NCI-H1417 (cell line): ENCODE measurements at places on chromosomes 7 and 10.

GRCh38 chr10:4918236-4918635 is 45.0 kb upstream of the AKR1C1 start:
- DNase-seq = no peak

DNA sequence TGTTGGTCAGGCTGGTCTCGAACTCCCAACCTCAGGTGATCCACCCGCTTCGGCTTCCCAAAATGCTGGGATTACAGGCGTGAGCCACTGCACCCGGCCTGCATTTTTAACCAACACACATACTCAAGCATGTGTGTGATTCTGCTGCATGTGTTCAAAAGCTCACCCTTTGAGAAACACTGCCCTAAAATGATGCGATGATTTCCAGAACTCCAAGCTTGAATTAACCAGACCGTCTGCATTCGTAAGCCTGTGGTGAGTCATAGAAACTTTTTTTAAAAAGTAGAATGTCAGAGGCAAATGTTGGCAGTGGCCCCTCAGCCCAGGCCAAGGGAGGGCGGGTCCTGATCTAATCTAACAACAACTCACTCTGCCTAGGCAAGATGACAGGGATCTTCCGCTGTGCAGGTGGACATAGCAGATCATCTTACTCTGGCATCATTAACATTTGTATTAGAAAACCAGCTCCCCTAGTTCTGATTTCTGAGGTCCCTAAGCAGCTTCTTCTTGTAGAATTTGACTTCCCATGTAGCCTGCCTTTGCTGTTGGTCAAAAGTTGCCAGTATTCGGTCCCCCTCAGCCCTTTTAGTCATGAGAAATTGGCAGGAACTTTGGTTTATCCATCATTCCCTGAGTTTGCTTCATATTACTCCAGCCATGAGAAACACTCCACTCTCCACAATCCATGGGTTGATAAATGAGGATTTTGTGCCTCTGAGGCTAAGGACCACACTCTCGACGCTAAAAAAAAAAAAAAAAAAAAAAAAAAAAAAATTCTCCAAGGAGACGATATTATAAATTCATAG is 190.4 kb downstream of the SKIDA1 start:
- no peak for DNase-seq

- peak; percentile 93 for DNase-seq
These were observed 7.1 kb downstream of the NEBL start for GRCh38 chr10:20890009-20890408.

GRCh38 chr7:48183370-48183743 is 12.1 kb downstream of the ABCA13 start:
- peak; percentile 49 for DNase-seq

DNA sequence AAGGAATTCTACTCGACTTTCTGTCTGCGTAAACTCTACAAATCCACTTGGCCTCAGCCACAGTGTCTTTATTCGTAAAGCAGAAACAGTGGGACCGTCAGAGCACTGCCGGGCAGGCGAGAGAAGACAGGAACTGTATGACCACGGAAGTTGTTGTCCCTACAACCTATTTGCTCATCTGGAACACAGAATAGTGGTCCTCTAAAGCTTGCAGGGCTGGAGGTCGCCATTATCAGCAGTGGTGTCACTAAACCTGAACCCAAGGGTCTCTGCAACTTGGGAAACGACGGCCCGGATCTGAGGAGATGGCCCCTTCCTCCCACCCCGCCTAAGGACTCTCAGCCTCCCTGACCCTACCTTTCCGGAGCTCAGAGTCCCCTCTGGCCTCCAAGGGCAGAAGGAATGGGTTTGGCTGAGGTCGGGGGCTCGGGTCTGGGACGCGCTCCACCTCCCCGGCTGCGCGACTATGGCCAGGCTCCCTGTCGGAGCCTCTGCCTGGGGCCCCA is 442 bp downstream of the STYXL1 start:
- DNase-seq = no peak

DNA sequence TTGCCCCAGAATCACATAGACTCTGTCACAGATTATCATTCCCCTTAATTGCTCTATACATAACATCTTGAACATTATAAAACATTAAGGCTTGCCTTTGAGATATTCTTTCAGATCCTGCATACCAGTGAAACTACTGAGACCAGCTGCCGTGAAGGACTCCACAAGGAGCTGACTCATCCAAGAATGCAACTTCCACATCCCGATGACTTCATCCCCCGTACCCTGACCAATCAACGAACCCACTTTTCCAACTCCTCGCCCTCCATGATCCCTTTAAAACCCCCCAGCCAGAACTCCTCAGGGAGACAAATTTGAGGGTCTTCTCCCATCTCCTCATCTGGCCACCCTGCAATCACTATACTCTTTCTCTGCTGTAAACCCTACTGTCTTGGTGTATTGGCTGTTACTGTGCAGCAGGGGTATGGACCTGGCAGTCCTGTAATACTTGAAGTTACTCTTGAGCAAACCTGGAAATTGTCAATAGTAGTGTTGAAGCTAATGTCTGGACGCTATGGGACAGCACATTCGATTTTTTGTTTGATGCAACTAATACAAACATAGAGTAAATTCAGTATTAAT is 49.8 kb downstream of the HTR5A start:
- no peak for DNase-seq

GRCh38 chr7:128379900-128380479 is 18.5 kb upstream of the PRRT4 start:
- DNase-seq = no peak

DNA sequence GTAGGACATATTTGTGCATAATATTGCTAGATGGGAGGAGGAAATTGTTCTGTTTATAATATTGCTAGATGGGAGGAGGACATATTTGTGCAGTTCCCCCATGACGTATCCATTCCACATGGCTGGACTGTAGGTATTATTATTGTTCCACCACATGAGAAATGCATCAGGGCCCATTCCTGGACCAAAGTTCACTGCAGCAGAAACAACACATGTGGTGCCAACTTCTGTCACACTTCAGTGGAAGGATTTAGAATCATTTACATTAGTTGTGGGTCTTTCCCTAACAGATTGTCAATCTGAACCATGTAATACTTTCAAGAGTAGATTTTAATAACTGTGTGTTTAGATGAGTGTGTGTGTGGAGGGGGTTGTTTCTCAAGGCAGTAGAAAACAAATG is 32.7 kb upstream of the MACC1 start:
- no peak for DNase-seq

DNA sequence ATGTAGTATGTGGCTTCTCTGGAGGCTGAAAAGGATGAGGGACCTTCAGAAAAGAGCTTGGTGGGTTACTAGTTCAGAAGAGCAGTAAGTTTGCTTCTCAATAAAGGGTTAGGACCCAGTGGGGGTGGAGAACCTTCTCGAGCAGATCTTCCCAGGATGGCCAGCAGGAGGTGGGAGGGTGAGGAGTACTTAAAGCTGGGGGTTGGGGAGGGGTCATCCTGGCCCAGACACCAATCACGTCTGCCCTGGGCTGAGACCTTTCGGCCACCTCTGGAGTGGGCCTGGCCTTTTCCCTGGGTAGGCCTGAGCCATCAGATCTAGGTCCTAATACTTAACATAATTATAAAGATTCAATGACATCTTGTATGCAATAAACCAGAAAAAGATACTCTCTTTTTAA is 149.0 kb upstream of the TCF7L2 start:
- DNase-seq = no peak

- peak; percentile 92 for DNase-seq
These were observed at the start of gene MET for GRCh38 chr7:116671681-116672595. Gene MET (plus strand): TSS chr7:116672196. CDS start chr7:116699085, 26,889 bp downstream.

DNA sequence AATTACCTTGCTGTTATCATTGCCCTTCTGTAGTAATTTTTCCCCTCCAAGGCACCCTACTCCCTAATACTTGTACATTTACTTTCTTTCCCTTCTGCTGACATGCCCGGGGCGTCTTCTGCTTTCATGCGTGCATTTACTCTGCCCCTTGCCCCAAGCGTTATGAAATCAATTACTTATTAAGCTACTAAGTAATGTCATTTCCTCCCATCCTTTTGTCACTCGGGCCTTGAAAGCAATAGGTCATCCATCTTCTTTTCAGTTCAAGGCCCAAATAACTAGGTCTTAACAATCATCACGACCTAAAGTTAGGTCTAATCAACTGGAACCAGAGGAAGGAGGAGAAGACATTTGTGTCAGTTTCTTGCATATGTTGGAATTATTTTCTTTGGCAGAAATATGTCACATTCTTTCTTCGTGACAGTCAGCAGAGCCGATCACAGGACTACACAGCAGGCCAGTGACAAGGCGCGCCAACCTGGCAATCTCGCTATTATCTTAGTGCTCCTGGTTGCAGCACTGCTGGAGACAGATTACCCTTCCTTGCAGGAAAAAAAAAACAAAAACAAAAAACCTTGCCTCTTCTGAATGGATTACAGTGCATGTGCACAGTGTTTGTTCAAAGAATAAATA is 179.2 kb downstream of the RELN start:
- peak; percentile 52 for DNase-seq

DNA sequence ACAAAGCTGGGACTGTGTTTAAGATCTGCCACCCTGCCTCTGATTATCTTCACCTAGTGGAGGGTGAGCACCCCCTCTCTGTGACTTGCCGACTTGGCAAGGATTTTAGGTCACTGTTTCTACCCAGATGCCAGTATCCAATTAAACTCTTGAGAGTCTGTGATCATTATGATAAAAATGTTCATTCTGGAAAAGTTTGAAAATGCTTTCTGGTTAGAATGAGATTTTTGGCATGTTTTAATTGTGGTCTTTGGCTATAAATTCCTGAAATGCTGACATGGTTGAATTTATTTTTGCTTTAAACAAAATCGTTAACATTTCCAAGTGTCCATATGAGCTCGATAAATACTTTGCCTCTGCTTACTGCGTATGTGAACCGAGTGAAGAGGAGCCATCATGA is 221.4 kb downstream of the BICC1 start:
- no peak for DNase-seq

DNA sequence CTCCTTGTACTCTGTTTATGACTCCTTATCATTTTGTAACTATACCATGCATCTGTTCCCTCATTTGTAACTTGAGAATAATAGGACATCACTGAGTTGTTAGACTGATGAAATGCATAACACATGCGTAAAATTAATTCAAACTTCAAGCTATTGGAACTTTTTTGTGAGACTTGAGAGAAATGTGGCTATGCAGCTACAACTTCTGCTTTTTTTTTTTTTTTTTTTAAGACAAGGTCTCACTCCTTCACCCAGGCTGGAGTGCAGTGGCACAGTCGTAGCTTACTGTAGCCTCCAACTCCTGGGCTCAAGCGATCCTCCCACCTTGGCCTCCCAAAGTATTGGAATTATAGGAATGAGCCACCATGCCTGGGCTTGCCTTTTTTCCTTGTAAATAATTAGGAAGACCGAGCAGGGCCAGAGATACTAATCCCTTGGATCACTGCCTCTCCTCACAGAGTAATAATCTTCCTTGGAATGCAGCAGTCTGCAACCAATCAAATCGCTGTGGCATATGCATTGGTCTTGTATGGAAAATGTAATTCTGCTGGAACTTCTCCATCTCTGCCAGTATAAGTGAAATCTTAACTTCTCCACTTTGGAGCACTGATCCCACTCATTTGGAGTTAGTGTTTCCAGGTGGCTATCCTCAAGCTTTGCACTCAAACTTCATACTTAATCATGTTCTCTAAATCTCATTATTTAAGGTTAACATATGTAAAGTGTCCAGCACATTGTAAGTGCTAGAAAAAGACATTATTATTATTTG is 2.0 kb upstream of the PANK1 start:
- DNase-seq = no peak

GRCh38 chr10:7544203-7544602 is 122.6 kb downstream of the ITIH5 start:
- DNase-seq = no peak

DNA sequence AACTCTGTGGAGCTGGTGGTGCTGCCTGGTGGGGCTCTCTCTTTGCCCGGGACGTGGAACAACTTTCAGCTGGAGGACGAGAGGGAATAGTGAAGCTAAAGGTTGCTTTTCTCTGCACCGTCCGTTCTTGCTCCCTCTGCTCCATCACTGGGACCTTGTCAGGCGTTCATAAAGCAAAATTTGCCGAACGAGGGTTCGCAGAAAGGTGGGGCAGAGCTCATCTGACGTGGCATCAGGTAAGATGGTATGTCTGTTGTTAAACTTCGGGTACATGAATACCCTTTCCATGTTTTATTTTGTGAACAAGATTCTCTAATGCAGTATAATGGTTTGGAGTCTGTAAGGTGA is 416 bp downstream of the BBS9 start:
- no peak for DNase-seq

- no peak for DNase-seq
These were observed 3.3 kb upstream of the THSD7A start for GRCh38 chr7:11835260-11835659.

GRCh38 chr10:102038410-102038809 is 17.6 kb downstream of the ARMH3 start:
- no peak for DNase-seq

- DNase-seq = no peak
These were observed 66.7 kb downstream of the CREB3L2 start for GRCh38 chr7:137934941-137935883.

DNA sequence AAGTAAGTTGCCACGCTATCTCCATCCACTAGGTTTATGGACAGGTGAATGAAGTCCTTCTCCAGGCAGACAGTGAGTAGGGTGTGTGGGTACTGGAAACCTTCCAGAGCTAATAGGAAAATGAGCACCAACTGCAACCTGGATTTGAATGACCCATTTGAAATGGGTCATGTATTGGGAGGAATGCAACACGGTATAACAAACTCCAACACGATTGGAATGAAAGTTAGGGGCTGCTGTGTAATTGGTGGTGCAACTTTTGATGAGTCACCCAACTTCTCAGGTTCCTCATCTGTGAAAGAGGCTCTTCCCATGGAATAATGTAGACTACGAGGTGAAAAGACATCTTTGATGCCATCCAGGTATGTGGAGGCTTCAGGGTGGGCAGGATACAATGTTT is 241.4 kb upstream of the PODXL start:
- no peak for DNase-seq

- DNase-seq = no peak
These were observed 38.5 kb downstream of the GRID1 start for GRCh38 chr10:86327954-86328725.

DNA sequence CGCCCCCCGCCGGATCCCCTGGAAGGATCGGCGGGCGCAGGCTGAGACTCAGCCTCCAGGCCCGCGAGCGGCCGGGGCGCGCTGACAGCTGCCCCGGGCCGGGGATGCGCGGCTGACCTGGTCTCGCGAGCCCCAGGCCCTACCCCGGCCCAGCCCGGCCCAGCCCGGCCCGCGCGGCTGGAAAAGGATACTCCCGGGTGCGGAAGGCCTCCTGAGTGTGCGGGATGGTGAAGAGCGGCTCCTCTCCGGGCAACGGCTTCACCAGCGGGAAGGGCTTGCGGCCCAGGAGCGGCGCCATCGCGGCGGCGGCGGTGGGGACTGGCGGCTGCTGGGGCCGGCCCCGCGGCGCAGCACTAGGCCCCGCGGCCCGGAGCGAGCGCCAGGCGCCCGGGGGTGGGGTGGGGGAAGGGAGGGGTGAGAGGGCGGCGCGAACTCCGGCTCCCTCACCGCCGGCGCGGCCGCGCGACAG is 423 bp downstream of the BAZ1B start:
- DNase-seq = peak; percentile 98

- peak; percentile 53 for DNase-seq
These were observed 7.5 kb upstream of the RBP3 start for GRCh38 chr10:47340608-47341170.

DNA sequence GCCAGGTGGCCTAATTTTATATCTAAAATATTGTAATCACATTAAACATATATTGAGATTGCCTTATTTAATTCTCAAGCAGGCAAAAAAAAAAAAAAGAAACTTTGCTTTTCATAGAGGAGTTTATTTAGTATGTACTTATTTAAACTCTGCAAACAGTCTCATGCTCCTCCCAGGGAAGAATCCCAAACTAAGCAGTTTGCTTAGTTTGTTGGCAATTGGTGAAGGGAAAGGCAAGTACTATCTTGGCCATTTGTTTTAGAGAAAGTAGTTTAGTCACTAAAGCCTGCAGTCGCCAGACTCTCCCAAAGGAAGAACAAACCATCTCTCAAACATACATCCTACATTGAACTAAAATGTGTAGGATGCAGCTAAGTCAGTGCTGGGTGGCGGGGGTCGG is 226.8 kb downstream of the CDC14C start:
- no peak for DNase-seq
